ENCODE measurements at places on chromosomes 11 and 22.
A peak's percentile ranks its signal among the peaks of the same experiment; 100 is the strongest.

DNA sequence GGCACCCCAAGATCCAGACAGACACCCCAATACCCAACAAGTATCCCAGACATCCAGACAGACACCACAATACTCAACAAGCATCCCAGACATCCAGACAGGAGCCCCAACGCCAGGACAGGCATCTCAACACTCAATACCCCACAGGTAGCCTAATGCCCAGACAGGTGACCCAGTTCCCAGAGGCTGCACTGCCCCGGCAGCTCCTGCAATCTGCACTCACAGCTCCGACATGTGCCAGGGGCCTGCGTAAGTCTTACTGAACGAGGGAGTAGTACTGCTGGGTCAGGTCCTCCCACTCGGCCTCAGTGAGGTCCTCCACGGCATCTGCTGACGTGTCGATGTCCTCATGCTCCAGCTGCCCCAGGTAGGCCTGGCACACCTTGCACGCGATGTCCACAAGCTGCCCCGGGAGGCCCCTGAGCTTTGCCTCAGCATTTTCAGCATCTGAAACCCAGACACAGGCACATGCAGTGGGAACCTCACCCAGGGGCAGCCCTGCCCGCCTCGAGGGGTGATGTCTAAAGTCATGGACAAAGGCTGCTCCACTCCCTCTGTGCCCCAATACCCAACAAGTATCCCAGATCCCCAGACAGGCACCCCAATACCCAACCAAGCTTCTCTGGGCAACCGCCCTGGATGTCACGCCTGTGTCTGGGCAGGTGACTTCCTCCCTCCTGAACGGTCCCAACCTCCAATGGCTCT is 16.6 kb downstream of the TTLL8 start:
- no peak for DNase-seq

DNA sequence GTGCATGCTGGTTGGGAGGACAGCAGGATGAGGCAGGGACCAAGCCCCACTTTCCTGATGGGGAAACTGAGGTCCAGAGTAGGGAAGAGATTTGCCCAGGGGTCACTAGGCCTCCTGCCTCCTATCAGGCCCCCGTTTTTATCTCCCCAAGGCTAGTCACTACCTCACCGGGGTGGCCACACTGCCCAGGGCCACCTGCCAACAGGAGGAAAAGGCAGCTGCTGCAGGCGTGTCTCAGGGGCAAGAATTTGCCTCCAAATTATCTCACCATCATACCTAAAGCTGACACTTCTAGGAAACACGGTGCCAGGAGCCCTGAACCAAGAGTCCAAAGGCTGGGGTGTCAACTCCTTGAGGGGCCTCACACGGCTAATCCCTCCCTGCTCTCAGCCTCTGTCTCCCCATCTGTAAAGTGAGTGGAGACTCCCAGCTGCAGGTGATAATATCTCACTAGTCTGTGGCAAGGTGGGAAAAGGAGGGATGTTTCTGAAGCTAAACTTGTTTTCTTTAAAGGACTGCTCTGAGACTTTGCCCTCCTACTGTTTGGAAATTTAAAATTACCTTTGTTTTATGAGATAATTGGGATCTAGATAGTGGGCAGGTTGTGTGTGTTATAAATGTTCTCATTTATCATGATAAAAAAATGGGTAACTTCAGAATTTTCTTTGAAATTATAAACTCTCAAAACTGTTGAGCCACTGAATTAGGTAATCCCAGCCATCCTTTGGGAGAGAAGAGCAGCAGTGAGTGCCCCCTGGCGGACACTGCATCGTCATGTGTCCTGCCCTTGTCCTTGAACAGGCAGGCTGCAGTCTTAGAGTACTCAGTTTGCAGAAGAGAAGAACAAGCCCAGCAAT is 60.0 kb downstream of the MYO7A start:
- peak; percentile 53 for DNase-seq

DNA sequence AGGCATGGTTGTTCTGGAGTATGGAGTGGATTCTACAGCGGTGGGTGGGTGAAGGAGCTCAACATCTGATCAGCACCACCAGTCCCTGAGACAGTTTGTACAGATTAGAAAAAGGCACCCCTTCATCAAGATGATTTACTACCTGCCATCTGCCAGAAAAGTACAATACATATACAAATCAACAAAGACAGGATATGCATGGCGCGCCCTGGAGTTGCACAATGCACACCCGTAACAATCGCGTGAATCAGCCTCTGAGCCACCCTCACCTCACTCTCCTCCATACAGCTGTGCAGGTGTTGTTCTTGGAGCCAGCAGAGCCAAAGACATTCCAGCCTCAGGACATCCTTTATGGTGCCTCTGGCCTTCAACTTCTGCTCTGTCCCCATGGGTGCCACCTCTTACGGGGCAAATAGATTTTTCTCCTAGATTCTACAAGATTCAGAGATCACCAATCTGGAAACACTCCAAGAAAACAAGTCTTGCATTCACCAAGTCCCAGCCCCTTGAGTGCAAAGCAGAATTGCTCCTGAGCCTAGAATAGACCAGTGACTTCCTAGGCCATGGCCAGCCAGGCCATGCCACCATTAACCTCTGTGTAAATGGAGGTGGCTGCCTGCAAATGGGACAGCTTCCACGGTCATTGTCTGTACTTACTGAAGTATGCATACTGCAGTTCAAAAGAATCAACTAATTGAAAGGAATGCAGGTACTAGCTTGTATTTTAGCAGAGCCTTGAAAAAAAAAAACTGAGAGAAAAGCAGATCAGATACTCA is 490.9 kb downstream of the SOX6 start:
- no peak for DNase-seq

- DNase-seq, result no peak
Measured at GRCh38 chr22:39229075-39229474, 15.7 kb downstream of the PDGFB start.

DNA sequence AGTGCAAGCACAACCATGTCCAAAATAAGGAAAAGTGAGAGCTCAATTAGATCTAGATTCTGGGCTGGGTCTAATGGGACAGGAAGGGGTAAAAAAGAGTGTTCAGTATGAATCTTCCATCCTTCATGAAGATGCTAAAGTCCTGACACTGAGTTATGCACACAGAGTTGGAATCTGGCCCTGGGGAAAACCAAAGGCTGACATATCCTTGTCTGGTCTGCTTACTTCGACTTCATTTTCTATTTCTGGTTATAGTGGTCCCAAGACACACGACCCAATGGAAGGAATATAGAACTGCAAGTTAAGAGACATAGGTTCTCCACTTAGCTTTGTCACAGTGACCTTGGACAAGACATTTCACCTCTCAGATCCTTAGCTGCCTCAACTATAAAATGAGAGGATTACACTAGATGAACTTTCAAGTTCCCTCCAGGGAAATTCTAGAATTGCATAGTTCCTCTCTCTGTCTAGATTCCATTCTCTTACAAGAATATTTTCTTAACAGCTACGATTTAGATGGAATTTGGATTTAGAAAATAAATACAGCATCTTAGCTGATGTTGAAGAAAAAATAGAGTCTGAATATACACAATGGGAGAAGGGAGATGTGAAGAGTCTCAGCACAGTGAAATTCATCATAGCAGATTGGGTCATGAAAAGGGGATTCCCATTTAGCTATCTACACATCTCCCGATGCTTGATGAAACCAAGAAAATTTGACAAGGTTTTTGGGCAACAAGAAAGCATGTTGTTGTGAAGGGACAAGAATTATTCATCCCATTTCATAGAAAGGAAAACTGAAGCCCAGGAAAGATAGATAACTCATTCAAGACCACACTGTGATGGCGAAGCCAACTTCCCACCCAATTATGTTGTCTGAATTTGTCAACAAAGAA is 3.3 kb downstream of the BLID start:
- DNase-seq, result no peak
